ENCODE measurements at places on chromosomes 4 and X.

GRCh38 chr4:110483516-110483915 is 7.6 kb downstream of the ENPEP start:
- DNase-seq, result peak; percentile 21

DNA sequence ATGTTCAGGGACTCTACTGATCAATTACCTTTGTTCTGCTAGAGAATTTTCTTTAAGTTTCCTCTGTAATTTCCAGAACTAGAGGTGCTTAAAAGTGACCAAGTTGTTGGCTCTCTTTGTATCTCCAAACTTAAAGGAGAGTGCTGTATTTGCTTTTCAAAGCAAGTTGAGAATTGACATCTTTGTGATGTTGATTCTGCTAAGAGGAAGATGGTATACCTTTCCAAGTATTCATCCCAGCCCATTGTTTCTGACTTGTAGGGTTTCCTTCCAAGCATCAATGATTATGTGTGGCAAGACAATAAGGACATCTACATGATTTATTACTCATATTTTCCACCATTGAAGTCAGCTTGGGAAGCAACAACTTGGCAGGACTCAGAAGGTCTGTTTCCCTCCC is 190.6 kb downstream of the GC start:
- DNase-seq, result no peak

GRCh38 chrX:65034668-65035445 is 58.6 kb upstream of the ZC4H2 start:
- DNase-seq, result peak; percentile 56

- DNase-seq, result no peak
Measured at GRCh38 chrX:16137416-16138107, 14.2 kb downstream of the GRPR start.

- no peak for DNase-seq
Measured at GRCh38 chr4:7132249-7132648, 60.1 kb upstream of the SORCS2 start.

- DNase-seq, result no peak
Measured at GRCh38 chr4:38902695-38903094, 35.1 kb downstream of the FAM114A1 start.

DNA sequence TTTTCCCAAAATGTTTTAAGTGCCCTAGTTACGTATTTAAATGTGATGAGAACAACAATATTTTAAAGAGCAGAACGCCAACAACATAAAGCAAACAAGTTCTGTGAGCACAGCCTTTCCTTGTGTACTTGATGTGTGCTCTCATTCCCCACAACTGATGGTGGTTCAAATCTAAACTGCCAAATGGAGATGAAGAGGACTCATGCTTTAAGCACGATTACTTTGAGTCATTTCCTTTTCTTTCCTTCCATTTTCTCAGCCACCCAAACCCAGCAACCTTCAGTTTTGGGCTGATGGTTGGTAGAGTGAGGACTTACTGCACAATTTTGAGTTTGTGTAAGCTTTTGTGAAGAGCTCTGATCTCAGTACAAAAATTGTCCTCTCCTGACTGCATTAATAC is 1.7 kb downstream of the NSD2 start:
- DNase-seq, result no peak

GRCh38 chrX:46254641-46255040 is 290.6 kb downstream of the ZNF674 start:
- peak; percentile 16 for DNase-seq

GRCh38 chr4:155811083-155811482 is 52.3 kb downstream of the GUCY1B1 start:
- DNase-seq, result no peak

- no peak for DNase-seq
Measured at GRCh38 chrX:103640401-103641155, 11.8 kb downstream of the TCEAL1 start.

DNA sequence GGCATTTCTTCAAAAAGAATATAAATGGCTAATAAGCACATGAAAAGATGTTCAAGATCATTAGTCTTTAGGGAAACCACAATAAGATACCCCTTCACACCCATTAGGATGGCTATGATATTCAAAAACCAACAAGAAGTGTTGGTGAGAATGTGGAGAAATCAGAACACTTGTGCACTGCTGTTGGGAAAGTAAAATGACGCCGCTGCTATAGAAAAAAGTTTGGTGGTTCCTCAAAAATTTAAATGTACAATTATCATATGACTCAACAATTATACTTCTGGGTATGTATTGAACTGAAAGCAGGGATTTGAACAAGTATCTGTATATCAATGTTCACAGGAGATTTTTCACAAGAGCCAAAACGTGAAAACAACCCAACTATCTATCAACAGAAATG is 29.4 kb upstream of the NEUROG2 start:
- no peak for DNase-seq

DNA sequence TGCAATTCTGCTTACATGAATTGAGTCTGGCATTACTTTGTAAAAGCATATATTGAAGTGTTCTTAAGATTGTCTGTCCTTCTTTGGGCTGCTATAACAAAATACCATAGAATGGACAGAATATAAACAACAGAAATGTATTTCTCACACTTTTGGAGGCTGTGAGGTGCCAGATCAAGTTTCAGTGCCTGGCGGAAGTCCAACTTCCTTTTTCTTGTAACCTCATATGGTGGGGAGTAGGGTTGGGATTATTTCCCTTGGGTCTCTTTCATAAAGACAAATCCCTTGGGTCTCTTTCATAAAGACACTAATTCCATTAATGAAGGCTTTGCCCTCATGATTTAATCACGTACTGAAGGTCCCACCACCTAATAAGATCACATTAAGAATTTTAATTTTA is 199.3 kb upstream of the GRID2 start:
- no peak for DNase-seq

GRCh38 chr4:10321931-10322330 is 135.3 kb downstream of the ZNF518B start:
- no peak for DNase-seq
